ENCODE measurements at places on chromosomes 1 and 21.

DNA sequence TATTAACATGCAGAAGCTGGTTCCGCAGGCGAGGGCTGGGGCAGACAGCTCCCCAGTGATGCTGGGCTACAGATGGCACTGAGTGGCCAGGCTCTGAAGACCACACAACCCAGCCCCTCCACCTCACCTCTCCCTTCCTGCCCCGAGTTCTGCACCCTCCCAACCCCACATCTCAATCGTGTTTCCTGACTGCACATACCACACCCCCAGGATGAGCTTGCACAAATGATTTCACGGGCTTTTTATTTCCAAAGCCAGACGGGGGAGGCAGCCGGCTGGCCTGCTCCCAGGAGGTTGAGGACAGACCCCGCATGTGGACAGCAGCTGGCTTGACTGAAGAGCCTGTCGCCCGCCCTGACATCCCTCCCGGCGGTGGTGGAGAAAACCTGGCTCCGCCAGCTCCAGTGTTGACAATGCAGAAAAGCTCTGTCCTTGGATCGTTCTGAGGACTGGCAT lies 21.4 kb upstream of the ALDH4A1 start:
- DNase-seq = no peak

DNA sequence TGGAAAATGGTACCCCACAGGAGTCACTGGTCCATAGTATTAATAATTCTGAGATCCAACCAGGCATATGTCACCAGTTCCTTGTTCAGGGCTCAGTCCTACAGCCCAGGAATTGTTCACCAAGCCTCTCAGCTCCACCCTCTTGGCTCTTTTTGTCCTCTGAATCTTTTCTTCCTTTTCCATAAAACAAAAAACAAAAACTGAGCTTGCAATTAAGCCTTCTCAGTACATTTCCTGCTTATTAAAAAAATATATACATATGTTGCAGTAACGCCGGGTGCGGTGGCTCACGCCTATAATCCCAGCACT lies 23.4 kb upstream of the KIF1B start:
- no peak for DNase-seq

DNA sequence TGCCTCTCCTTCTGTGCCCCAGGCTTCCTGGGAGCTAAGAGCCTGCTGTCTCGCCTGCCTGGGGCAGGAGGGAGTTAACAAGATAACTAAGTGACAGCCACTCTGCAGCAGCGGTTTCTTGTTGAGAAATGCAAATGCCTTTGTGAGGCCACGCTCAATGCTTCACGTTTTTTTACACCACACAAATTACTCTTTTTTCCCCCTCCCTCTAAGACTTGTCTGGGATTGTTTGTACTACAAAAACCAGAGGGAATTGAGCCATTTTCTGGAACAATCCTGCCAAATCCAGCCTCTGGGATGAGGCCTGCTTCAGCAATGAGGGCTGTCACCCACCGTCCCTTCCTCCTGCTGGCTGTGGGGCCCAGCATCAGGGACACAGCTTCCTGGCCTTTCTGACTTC lies 119.6 kb downstream of the ACTL8 start:
- no peak for DNase-seq

- DNase-seq = peak; percentile 71
Observed at GRCh38 chr1:99264201-99265021, at the start of gene PLPPR4. Gene PLPPR4 (plus strand): TSS chr1:99264492. CDS start chr1:99264594, 102 bp downstream.

GRCh38 chr1:165129568-165130164 lies 226.8 kb downstream of the LMX1A start:
- DNase-seq = peak; percentile 77

DNA sequence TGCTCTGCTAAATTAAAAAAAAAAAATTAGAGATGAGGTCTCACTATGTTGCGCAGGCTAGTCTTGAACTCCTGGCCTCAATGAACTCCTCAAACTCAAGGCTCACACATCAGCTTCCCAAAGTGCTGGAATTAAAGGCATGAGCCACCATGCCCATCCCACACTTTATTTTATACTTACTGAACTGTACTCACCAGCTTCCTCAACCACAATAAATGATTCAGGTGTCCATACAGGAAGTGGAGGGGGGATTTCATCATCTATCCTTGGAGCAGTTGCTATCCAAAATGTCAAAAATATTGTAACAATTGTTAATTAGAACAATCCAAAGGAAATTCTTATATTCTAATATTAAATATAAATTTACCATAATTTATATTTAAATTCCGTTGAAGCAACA lies 22.4 kb upstream of the RSBN1 start:
- no peak for DNase-seq

GRCh38 chr1:226029093-226029496 lies 30.0 kb upstream of the SDE2 start:
- no peak for DNase-seq

GRCh38 chr1:997713-997992 lies 2.2 kb downstream of the HES4 start:
- DNase-seq = no peak

DNA sequence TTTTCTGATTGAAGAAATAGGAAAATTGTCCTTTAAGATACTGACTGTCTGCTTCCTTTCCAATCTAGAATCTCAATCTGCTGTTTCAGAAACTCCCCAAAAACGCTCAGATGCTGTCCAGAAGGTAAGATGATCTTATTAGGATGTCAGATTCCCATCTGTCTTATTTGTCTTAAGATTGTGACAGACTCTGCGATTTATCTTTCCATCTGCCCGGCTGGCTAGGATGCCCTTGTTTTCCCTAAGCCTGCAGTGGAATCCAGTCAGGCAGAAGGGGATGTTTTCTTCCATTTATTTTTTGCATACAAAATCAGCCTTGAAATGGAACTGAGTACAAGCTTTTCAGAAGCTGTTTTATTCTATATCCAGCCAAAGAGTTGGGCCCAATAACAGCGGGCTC lies 96.5 kb downstream of the FMN2 start:
- DNase-seq = no peak

- no peak for DNase-seq
Observed at GRCh38 chr1:97093741-97094140, 372.2 kb downstream of the PTBP2 start.

GRCh38 chr1:20266141-20266540 lies 24.5 kb upstream of the VWA5B1 start:
- no peak for DNase-seq

DNA sequence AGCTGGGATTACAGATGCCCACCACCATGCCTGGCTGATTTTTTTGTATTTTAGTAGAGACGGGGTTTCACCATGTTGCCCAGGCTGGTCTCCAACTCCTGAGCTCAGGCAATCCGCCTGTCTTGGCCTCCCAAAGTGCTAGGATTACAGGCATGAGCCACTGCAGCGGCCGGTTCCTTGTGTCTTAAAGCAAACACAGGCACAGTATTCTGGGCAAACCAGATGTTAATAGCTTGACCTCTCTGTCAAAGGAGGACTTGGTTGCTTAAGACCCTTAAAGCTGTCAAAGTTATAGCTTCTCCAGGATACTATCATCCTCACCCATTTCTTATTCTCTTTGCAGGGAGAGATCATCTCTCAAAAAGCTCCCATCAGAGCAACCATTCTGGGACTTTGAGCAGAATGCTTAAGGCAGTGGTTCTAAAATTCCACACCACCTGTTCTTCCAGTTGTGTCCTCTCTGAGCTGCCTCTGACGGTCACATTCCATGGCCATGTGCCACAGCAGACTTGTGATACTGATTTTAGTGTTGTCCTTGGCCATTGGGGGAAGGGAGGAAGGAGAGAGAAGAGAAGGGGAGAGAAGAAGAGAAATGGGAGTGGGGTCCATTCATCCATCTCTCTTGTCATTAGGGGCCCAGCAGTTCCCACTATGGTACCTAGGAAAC lies 81.8 kb downstream of the PBX1 start:
- no peak for DNase-seq

DNA sequence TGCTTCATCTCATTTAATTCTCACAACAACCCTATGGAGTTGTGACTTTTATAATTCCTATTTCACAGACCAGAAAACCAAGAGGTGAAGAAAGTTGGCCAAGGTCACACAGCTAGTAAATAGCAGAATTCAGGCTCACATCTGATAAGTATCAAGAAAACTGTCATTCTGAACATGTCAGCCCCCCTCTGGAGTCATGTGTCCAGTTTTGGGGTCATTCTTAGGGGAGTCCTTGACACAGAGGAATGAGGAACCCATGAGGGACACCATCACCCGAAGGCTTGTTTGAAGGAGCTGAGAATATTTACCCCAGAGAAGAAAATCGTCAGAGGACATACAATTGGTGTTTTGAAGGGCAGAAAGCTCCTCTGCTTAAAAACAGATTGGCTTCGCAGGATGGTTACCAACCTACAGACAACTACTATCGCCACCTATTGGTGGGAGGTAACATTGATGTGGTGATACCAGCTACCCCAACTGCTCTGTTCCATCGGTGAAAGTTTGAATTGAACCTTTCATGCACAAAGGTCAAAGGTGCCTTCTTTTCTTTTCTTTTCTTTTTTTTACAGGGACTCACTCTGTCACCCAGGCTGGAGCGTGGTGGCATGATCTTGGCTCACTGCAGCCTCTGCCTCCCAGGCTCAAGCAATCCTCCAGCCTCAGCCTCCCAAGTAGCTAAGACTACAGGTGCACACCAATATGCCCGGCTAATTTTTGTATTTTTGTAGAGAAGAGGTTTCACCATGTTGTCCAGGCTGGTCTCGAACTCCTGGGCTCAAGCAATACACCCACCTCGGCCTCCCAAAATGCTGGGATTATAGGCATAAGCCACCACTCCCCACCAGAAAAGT lies 31.3 kb downstream of the NCMAP start:
- DNase-seq = no peak

GRCh38 chr1:180577361-180577760 lies 18.6 kb downstream of the OVAAL start:
- DNase-seq = no peak

GRCh38 chr1:58968360-58968952 lies 184.6 kb upstream of the JUN start:
- DNase-seq = no peak

DNA sequence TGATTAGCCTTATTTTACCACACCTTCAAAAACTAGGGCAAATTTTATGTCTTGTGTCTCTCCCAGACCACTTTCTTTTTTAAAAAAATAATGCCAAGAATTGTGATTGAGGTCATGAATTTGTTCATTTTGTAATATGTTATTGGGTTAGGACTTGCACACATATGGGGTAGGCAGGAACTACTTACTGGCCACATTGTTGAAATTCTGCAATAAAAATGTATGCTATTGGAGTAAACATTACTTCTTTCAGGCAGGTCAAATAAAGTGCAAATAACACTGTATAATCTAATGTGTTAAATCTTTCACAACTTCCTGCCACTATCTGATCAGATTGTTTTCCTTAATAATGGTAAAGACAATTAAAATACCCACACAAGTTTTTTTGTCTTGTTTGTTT lies 166.6 kb upstream of the COL11A1 start:
- no peak for DNase-seq

DNA sequence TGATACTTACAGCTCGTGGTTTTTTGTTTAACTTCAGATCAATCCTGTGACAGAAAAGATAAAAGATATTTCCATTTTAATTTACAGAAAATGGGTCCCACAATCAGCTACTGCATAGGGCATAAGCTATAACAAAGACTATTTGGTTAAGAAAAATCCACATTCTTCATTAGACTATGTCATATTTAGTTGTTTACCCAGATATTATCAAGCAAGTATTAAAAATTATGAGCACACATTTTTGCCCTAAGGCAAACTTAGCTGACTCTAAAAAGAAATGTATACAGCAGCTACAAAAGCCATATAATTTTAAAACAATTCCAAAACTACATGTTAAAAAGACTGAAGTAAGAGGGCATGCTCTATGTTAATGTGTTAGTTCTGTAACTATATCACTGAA lies 18.7 kb downstream of the MEAF6 start:
- DNase-seq = no peak

DNA sequence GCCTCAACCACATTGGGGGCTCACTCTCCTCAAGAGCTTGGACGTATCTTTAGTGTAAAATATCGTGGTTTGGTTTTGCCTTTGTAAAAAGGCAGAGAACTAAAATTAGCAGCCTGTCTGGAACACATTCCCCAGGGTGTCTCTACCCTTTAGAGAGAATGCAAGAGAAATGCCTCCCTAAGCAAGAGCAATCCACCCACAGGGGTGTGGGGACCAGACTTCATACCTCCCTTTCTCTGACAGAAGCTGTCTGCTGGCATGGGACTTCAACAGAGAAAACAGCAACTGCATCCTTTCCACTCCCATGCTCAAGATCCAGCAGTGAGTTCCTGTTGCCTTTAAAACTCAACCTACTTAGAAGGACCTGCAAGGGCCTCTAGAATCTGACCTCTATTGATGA lies 27.9 kb upstream of the TNR start:
- DNase-seq = no peak

DNA sequence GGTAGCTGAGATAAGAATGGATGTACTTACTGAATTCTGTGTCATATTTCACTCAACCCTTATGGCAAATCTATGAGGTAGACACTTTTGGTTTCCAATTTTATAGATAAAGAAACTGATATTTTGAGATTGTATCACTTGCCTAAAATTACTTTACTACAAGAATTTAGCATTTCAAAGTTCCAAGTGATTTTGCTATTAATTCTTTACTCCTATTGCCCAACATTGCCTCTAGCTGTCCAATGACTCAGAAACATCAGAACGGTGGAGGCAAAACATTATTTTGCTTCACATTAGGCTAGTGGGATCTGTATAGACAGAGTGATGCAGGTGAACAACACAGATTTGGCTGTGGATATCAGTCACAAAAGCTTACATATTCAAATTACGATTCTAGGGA lies 747.2 kb upstream of the NEGR1 start:
- DNase-seq = no peak

DNA sequence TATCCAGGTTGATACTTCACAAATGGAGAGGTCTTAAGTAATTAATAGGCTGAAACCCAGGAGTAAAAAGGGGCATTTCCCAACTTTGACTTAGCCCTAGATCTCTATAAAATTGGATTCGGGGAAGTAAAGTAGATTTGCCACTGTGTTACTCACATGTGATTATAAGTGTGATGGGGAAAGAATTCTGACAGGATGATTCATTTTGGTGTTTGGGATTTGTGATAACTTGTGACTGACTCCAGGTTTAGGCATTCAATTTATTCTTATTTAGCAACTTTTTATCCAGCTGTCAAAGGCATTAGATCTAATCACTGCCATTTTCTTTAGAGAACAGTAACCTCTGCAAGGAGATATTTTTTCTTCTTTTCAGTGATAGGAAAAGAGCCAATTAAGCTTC lies 175.5 kb downstream of the ASTN1 start:
- no peak for DNase-seq

DNA sequence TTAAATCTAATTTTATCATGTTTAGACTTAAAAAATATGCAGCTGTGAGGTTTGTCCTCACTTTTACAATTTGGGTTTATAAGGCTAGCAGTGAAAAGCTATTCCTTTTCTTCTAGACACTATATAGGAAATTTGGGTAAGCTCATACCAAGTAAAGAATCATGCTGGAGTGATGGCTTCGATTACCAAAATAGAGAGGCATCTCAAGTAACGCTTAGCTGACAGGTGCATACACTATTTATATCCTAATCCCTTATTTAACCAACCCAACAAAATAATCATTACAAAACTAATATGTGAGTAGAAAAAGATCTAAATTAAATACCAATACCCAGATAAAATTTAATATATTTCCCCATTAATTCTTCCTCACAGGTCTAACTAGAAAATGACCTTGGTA lies 193.2 kb downstream of the LHX8 start:
- no peak for DNase-seq
